Activated CD4-positive, alpha-beta T cell treated with anti-CD3 and anti-CD28 coated beads, Interleukin-10, Interleukin-2, amounts not matched to agents 100 ng/mL and 50 ng/mL, durations not matched to agents 16 hours and 8 hours (primary cell): ENCODE measurements at places on chromosomes 5 and 9.

GRCh38 chr9:129278391-129279237, 100.6 kb upstream of the IER5L start:
- no peak for DNase-seq

DNA sequence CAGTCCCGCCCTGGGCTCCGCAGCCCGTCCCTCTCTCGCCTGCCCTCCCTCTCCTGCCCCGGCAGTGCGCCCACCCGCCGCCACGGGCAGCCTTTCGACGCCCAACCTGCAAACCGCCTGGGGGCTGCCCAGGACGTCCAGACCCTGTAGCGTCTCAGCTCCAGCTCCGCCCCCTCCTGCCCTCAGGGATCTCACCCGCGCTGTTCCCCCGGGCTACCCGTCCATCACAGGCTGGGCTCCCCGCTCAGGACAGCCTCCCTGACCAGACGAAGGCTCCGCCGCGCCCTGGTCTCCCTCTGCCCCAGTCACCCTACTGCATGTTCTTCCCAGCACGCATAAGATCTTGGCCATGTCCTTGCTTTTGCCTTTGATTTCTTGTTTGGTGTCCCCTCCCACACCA, 1.4 kb downstream of the RASGEF1C start:
- no peak for DNase-seq

GRCh38 chr9:84339962-84340361, 596 bp downstream of the SLC28A3 start:
- DNase-seq, result no peak

GRCh38 chr5:9335269-9335668, 210.6 kb downstream of the SEMA5A start:
- no peak for DNase-seq

GRCh38 chr9:11742471-11742870, 950.7 kb upstream of the TYRP1 start:
- no peak for DNase-seq
